ENCODE measurements at places on chromosomes 6 and 20.

GRCh38 chr20:17580895-17581294 is 11.0 kb downstream of the DSTN start:
- no peak for DNase-seq
- no peaks in the 10 kb centered on the region for H3K27me3 ChIP-seq
- H3K27ac ChIP-seq, result no peak overlapping the region
- H3K4me3 ChIP-seq, result no peak overlapping the region
- no peaks in the 10 kb centered on the region for H3K4me1 ChIP-seq

DNA sequence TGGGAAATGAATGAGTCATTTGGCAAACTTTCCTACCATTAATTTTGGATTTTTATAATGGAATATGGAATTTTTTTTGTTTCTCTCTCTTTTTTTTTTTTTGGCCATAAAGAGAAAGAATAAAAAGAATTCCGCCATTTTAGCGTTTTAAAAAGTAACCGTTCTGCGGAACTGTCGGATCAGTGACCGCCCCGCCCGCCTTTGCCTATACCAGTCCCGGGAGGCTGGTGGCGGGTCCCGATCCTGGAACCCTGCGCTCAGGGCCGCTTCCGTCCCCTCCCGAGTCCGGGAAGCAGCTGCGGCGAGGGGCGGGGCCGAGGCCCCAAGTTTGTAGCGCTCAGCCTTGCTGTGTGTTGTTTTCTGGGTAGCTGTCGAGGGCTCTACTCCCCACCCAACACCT is 609 bp downstream of the L3MBTL1 start:
- H3K27me3 ChIP-seq, result peaks cover 8% of the 10 kb centered on the region
- DNase-seq, result no peak
- no peaks in the 10 kb centered on the region for H3K4me1 ChIP-seq

GRCh38 chr20:13085275-13085674 is 76.5 kb downstream of the SPTLC3 start:
- no peak for DNase-seq
- H3K4me1 ChIP-seq, result no peaks in the 10 kb centered on the region
- H3K27ac ChIP-seq, result no peak overlapping the region
- no peaks in the 10 kb centered on the region for H3K36me3 ChIP-seq

- no peak overlapping the region for H3K4me3 ChIP-seq
- no peaks in the 10 kb centered on the region for H3K36me3 ChIP-seq
- H3K27ac ChIP-seq, result no peak overlapping the region
- DNase-seq, result no peak
- H3K4me1 ChIP-seq, result no peaks in the 10 kb centered on the region
Measured at GRCh38 chr6:25132934-25133333, 146.2 kb upstream of the CARMIL1 start.

GRCh38 chr20:42634156-42634555 is 555.5 kb downstream of the PTPRT start:
- no peak overlapping the region for H3K27ac ChIP-seq
- H3K27me3 ChIP-seq, result no peaks in the 10 kb centered on the region
- no peaks in the 10 kb centered on the region for H3K36me3 ChIP-seq
- DNase-seq, result no peak
- H3K4me1 ChIP-seq, result no peaks in the 10 kb centered on the region

DNA sequence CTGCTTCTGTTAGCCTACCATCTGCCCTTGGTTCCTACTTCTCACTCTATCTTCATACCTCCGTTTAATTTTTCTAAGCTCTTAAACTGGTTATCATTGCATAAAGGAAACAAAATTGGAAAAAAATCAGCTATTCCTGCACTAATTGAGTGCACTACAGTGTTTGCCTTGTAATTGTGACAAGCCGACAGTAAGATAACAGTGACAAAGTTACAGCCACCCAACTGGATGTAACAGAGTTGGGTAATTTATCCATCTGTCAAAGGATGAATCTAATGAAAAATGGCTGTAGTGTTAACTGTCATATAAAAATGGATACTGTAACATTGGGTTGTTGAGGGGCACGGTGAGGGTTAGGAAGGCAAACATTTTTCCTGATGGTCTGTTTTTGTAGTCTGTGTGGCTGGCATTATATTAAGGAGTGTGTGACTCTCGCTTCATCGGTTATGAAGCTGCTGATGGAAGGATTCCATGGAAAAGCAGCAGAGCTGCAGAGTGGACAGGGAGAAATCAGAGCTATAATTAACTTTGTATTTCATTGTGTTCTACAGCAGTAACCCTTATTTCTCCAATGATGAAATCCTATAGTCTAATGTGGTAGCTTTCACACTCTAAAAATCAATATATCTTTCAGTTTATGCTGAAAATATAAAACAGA is 12.7 kb downstream of the PBOV1 start:
- H3K27ac ChIP-seq, result no peak overlapping the region
- H3K36me3 ChIP-seq, result no peaks in the 10 kb centered on the region
- H3K27me3 ChIP-seq, result no peaks in the 10 kb centered on the region
- no peak overlapping the region for H3K4me3 ChIP-seq

GRCh38 chr6:16872543-16873235 is 111.4 kb upstream of the ATXN1 start:
- H3K4me1 ChIP-seq, result no peaks in the 10 kb centered on the region
- H3K36me3 ChIP-seq, result no peaks in the 10 kb centered on the region
- H3K27ac ChIP-seq, result no peak overlapping the region
- H3K27me3 ChIP-seq, result no peaks in the 10 kb centered on the region
- no peak overlapping the region for H3K4me3 ChIP-seq

GRCh38 chr20:45967551-45968080 is 4.4 kb downstream of the ZNF335 start:
- peaks cover 25% of the 10 kb centered on the region for H3K36me3 ChIP-seq
- H3K27me3 ChIP-seq, result no peaks in the 10 kb centered on the region

- no peak for DNase-seq
- no peaks in the 10 kb centered on the region for H3K36me3 ChIP-seq
- no peaks in the 10 kb centered on the region for H3K27me3 ChIP-seq
Measured at GRCh38 chr20:58720890-58721289, 28.3 kb downstream of the NPEPL1 start.

GRCh38 chr6:437037-437392 is 45.5 kb downstream of the IRF4 start:
- H3K4me3 ChIP-seq, result no peak overlapping the region
- no peaks in the 10 kb centered on the region for H3K36me3 ChIP-seq
- no peak overlapping the region for H3K27ac ChIP-seq
- no peak for DNase-seq

GRCh38 chr6:52135217-52135616 is 47.8 kb upstream of the PKHD1 start:
- H3K27me3 ChIP-seq, result no peaks in the 10 kb centered on the region
- no peak overlapping the region for H3K27ac ChIP-seq
- no peak for DNase-seq
- peaks cover 1% of the 10 kb centered on the region for H3K4me1 ChIP-seq
- H3K4me3 ChIP-seq, result no peak overlapping the region

DNA sequence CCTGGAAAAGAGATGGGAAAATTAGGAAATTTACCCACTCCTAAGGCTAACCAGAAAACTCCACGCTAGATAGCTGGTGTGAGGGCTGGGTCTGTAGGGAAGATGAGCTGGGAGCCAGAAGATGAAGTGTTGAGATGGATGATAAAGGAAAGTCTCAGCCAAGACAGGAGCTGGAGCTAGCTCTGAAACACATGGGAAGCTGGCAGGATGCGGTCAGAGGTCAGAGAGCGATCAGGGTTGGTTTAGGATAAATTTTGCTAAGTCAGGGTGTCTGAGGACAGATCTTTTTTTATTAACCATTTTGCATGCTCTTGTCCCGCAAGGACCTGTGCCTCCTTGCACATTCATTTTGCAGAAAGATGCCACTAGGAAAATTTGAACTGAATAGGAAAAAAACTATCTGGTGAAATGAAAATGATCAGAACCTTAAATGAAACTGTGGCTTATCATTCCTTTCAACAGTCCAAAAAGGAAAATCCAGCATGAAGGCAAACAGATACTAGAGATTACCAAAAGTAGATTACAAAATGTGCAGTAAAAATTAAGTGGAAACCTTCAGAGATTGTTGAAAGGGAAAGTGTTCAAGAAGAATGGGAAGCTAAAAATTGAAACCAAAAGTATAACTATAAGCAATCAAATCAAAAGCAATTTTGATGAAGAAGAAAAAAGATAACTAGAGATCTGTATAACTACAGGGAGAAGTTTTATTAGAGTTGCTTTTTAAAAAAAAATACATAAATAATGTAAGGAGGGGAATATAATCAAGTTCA is 10.7 kb upstream of the EDN1 start:
- no peaks in the 10 kb centered on the region for H3K27me3 ChIP-seq
- H3K36me3 ChIP-seq, result no peaks in the 10 kb centered on the region
- no peak overlapping the region for H3K27ac ChIP-seq

DNA sequence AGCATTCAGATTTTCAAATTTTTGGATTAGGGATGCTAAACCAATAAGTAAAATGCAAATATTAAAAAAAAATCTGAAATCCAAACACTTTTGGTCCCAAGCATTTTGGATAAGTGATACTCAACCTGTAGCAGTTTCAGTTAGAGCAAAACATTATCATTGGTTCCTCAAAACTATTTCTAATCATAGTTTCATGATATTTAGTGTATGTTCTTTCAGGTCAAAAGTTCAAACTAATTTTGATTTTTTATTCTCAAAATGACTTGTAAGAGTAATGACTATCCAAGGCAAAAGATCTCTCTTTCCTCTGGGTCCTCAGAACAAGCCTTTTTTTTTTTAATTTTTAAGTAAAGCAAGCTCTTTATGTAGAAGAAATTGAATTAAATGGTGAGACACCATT is 64.0 kb upstream of the TFB1M start:
- H3K27ac ChIP-seq, result no peak overlapping the region
- H3K27me3 ChIP-seq, result no peaks in the 10 kb centered on the region
- no peak overlapping the region for H3K4me3 ChIP-seq
- DNase-seq, result no peak
- H3K36me3 ChIP-seq, result no peaks in the 10 kb centered on the region

GRCh38 chr6:116371120-116371917 is 572 bp downstream of the DSE start:
- H3K27ac ChIP-seq, result no peak overlapping the region
- DNase-seq, result no peak
- H3K27me3 ChIP-seq, result no peaks in the 10 kb centered on the region
- H3K4me3 ChIP-seq, result peak overlapping the region; percentile 85
- no peaks in the 10 kb centered on the region for H3K36me3 ChIP-seq
- H3K4me1 ChIP-seq, result peaks cover 2% of the 10 kb centered on the region

DNA sequence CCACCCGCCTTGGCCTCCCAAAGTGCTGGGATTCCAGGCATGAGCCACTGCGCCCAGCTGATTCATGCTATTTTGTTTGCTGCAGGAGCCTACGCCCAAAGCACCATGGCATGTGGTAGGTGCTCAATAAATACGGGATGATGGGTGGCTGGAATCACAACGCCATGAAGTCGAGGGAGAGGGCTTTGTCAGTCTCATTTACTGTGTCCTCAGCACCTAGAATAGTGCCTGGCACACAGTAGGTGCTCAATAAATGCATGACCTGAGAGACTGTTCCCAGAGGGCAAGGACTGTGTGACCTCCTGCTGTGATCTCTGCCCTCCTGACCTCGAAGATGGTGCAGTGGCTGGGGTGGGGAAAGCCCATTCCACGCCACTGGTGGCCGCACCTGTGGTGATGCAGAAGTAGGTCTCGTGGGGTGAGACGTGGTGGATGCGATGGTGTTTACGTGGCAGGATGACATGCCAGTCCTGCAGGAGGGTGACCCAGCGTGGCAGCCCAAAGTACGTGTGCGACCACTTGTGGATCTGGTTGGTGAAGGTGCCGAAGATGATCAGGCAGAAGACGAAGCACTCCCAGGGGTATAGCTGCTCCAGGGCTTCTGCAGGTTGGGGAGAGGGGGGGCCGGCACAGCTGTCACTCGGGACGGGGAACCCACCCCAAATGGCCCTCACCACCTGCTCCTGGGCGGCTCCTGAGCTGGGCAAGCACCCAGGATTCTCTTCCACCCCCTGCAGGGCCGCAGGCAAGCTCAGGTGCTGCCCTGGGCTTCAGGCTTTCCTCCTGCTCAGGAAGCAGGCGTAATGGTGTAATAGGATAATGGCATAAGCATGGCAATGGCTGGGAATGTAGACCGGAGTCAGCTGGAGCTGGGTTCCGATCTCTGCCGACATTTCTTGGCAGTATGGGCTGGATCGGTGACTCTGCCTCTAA is 14.9 kb upstream of the UBE2V1 start:
- no peak for DNase-seq
- H3K4me1 ChIP-seq, result no peaks in the 10 kb centered on the region
- no peak overlapping the region for H3K4me3 ChIP-seq
- no peaks in the 10 kb centered on the region for H3K27me3 ChIP-seq
- H3K36me3 ChIP-seq, result peaks cover 17% of the 10 kb centered on the region
- no peak overlapping the region for H3K27ac ChIP-seq

DNA sequence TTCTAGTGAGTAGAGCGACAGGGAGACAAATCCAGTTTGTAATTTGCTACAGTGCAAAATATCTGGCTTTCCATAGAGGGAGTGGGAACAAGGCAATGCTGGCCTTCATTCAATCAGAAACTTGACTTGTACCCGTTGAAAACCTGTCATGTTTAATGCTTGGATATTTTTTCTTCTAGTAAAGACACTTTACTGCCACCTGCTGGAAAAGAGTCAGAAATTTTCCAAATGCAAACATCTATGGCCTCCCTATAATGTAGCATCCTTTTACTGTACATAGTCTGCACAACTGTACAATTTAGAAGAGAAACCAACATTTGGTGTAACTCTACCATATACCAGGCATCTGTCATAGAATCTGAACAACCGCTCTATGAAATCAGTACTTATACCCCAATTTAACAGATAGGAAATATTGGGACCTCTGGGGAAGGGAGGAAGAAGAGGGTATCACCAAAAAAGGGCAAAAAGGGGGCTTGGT is 16.7 kb upstream of the TBC1D20 start:
- H3K4me3 ChIP-seq, result no peak overlapping the region
- no peak overlapping the region for H3K27ac ChIP-seq
- H3K27me3 ChIP-seq, result no peaks in the 10 kb centered on the region
- no peaks in the 10 kb centered on the region for H3K4me1 ChIP-seq

- no peaks in the 10 kb centered on the region for H3K27me3 ChIP-seq
- DNase-seq, result no peak
- H3K27ac ChIP-seq, result no peak overlapping the region
- no peaks in the 10 kb centered on the region for H3K4me1 ChIP-seq
- H3K4me3 ChIP-seq, result no peak overlapping the region
Measured at GRCh38 chr6:20918868-20919267, 384.6 kb downstream of the CDKAL1 start.

DNA sequence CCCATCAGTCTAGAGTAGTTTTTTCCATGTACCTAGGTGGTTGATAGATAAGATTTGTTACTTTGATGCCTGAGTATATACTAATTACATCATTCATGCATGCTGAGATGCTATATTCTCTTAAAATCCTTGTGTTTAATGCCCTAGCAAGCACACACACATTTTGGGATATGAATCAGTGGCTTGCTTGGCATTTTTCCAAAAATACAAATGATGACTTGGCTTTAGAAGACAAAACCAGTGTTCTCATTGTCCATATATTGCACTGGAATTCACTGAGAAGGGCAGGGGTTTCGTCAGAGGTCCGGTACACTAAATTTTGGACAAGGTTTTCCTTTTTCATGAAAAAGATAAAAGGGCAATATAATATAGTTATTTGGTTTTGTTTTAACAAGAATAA is 24.9 kb downstream of the GTPBP2 start:
- no peaks in the 10 kb centered on the region for H3K4me1 ChIP-seq
- no peak overlapping the region for H3K27ac ChIP-seq
- DNase-seq, result no peak
- H3K4me3 ChIP-seq, result no peak overlapping the region
- no peaks in the 10 kb centered on the region for H3K36me3 ChIP-seq

Data from iPS DF 6.9 (cell line).